Kidney epithelial cell (primary cell): ENCODE measurements at places on chromosomes 2 and 18.

GRCh38 chr2:238042090-238042489 lies 18.7 kb upstream of the SCLY start:
- DNase-seq = no peak

- DNase-seq = peak; percentile 68
Observed at GRCh38 chr2:31337860-31338259, 76.7 kb downstream of the XDH start.

DNA sequence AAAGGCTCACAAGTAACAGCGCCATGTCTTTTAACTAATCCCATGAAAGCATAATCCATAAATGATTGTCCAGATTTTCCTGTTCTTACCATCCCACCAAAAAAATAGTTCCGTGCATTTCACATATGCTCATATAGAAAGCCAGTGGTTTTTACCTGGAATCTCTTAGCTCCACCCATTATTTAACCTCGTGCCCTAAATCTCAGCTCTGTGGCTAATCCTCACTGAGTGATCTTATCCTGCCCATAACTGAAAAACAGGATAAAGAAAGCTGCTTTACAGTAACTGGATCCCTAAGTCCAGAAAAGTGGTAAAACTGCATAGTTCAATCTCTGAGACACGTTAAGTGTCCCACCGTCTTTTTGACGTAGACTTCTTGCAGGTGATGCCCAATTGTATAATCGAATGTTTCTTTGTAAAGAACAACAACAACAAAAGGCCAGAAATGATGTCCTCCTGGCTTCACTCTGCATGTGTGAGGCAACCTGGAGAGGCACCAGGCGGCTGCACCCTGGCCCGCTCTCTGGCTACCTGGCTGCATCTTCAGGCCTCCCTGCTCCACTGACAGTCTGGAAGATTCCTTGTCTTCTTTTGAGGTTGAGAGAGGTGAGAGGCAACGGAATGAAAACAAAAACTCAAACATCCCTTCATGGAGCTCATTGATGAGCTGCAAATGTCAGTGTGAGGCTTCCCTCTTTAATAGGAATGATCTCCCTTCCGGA lies 38.6 kb downstream of the FEZ2 start:
- DNase-seq = no peak

DNA sequence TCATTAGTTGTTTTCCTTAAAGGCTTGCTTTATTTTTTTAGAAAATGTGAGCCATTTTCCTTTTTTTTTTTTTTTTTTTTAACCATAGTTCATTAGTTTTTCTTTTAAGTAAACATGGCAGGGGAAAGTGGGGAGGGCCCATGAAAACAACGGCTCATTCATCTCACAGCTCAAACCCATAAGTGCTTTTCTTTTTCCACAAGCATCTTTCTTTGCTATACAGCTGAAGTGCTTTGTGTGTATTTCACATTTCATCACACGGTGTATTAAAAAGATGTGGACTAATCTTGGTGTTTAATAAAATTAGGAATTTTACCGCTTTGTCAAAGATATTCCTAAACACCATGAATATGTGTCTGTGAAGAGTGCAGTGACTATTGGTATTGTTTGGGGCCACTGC lies 41.6 kb downstream of the RHBDD1 start:
- DNase-seq = no peak

DNA sequence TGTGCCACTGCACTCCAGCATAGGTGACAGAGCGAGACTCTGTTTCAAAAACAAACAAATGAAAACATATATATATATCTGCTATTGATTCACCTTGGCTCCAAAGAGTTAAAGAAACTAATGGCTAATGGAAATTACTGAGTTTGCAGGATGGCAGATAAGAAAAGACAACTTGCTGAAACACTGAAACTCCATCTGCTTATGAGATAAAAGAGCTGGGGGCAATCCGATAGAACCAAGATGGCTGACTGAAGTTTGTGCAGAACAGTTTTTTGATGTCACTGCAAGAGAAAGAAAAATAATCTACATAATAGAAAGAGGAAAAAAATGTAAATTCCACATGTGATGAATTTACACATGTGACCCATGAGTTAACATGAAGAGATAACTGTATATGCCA lies 88.2 kb downstream of the LRATD1 start:
- DNase-seq = no peak

DNA sequence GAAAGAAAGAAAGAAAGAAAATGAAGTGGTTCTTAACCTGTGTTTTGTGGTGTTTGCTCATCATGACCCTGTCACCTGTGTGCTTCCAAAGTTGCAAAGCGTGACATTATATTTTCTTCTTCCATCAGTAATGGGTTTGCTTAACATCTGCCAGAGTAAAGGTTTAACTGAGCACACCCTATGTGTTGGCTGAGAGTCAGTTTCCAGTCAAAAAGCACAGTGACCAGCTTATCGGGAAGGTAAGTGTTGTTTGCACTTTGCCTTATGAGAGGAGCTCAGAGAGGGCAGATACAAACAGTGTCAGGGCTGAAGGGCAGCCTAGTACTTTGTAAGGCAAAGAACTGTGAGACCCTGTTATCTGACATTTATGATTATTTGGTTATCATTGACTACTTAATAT lies 406.2 kb upstream of the CWC22 start:
- no peak for DNase-seq

DNA sequence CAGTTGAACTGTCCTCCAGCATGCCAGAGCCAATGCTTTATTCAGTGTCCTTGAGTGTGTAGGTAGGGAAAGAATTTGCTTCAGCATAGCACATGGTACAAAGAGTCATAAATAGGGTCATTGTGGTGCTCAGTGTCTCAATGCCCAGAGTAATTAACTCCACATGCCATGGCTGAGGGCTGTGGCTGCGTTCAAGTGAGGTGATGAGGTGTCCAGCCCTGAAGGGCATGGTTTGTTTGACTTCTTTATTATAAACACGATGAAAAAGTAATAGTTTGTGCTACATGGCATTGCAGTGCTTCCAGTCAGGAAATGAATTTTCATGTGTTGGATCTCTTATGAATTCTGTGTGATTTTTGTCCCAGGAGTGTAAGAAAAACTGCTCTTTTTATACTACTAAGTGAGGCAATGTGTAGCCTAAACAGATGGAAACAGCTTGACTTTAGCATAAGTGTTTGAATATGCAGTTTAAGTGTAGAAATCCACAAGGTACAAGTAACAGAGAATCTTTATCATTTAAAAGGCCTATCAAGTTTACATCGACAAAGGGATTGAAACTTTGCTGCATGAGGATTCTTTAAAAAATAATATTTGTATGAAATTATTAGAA lies 507.9 kb upstream of the CDH2 start:
- no peak for DNase-seq

DNA sequence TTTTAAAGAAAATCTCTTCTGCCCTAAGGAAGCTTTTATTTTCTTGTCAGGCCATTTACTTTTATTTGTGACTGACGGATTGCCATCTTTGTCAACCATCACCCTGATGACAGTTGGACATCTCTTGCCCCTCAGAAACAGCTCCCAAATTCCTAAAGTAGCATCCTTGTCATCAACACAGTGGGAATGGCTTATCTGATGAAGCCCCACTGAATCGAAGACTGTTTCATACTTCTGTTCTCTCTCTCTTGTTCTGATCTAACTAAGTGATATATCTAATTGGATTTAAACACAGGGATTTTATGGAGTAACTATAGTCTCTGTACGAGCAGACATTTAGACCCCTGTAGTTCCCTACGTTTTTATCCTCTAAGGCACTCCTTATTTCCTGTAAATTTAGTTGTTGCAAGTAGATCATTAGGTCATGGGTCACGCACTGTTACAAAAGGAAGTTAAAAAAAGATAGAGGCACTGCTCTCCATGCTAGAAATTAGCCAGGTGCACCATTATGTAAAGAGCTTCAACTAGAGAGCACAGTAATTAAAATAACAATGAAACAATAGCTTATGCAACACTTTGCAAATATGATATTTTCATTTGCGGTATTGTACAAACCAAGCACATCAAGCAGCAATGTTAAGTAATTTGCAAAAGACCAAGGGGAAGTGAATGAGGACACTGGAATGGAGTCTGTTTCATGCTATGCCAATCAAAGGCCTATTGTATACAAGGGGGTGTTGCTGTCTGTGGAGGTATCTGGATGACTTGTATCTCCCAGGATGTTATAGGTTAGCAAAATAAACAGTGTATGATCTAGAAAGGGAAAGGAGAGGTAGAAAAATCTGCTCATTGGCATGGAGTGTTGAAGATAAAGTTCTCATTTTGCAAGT lies 284.7 kb downstream of the LRRTM1 start:
- DNase-seq = no peak

GRCh38 chr2:215517391-215517790 lies 81.5 kb upstream of the FN1 start:
- DNase-seq = no peak

DNA sequence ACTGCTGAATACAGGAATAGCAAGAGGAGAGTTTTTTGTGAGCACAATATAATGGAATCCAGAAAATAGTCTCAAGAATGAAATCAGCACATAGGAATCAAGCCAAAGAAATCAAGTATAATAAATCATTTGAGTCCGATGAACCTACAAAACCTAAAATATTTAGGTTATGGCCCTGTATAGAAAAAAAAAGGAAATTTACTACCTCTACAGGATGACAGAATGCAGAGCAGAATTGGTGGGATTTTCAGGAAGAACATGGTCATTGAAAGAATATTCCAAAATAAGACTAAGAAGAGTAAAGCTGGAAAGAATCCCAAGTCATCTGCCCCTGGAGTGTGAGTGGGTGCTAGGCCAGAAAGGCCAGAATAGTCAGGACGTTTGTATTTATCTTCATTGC lies 1041.2 kb upstream of the CDH2 start:
- DNase-seq = no peak

DNA sequence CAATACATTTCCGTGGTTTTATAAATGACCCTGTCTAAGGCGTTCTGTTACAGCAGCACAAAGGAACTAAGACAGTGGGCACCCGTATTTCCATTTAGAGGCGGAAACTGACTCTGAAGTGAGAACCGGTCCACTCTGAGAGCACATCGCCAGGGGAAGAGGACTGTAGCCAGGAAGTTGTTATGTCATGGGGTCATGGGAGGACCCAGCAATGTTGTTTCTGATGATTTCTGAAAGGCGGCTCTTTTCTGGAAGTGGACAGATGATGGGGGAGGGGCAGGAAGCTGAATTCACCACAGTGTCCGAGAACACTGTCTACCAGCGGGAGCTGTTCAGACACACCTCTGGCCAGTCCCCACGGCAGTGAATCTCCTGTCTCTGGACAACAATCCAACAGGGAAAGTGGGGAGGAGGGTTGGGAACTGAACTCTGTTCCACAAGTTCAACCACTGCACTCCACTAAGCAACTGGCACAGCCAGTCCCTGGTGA lies 2.1 kb upstream of the LRRFIP1 start:
- no peak for DNase-seq

- DNase-seq = no peak
Observed at GRCh38 chr2:232588680-232589585, 38.4 kb downstream of the EIF4E2 start.

- DNase-seq = peak; percentile 48
Observed at GRCh38 chr2:38148501-38148900, 72.5 kb upstream of the CYP1B1 start.

DNA sequence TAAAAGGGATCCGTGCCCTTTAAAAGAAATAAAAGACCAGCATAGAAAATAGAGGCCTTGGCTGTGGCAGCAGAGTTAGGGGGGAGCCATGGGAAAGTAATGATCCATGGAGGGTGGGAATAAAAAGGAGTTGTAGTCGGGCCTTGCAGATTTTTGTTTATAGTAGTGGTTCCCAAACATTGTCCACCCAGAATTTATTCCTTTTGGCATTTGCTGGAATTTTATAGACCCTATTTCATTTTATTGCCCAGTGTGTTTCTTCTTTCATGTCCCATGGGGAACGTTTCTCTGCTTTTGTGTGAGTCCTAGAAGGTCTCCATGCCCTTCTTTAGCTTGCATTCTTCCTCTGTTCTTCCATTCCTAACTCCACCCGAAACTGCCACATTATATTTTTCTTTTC lies 222.2 kb downstream of the LTBP1 start:
- DNase-seq = no peak

DNA sequence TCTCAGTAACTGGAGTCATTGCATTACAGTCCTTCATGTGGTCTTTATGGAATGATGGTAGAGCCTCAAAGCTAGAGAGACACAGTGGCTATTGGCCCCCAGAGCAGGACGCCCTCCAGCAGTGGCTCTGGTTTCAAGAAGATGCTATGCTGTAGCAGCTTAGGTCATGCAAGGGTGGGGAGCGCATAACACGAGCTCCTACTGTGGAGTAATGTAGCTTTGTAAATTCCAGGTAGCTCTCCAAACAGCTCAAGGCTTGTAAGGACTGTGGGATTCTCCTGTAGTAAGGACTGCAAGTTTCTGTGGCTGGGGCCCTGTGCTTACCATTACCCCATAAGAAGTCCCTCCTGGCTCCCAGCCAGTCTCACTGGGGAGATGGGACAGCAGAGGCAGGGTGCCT lies 15.6 kb downstream of the APLF start:
- DNase-seq = no peak

DNA sequence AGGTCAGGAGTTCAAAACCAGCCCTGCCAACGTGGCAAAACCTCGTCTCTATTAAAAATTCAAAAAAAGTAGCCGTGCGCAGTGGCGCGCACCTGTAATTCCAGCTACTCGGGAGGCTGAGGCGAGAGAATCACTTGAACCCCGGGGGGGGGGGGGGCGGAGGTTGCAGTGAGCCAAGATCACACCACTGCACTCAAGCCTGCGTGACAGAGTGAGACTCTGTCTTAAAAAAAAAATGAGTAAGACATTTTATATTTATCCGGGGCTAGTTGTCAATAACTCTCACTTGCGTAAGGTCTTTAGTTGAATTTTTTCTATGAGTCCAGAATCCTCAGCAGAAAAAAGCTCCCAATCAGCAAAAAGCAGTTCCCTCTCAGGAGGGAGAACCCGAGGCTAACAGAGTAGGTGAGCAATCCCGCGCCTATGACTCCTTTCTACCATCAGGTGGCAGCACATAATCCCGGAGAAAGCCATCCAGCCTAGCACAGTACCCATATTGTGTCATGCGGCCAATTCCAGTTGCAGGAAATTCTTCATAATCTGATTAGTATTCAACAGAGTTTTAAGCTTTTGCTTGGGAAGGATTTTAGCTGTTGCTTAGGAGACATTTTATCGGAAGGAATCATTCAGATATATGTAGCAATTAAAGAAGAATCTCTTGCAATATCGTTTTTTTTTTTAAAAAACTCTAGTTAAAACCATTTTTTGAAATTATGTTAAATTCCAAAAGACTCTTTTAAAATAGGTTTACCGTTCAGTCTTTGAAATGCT lies 11.9 kb upstream of the CRYGA start:
- peak; percentile 38 for DNase-seq

DNA sequence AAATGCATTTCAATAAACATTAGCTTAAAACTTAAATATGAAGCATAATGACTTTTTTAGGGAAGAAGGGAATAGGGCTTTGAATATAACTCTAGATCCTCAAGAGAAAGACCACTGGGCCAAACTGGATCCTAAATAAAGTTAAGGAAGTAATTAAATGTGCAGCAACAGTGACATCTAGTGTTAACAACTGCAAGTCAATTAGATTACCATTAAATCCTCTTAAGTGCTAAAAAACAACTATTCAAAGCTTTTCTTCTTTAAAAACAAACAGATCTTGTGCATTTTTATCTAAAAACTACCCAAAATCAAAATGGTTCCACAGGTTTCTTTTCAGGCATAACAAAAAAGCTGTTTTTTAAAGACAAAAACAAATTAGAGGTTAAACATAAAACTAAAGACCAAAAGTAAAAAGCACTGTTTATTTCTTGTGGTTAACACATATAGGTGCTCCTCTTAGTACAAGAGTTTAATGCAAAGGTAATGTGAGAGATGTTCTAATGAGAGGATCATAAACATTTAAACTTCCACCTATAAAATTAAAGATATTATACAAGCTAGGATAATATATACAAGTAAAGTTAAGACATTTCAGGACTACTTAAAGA lies 111.4 kb downstream of the THADA start:
- DNase-seq = peak; percentile 53

- peak; percentile 29 for DNase-seq
Observed at GRCh38 chr2:57180042-57180567, 866.5 kb upstream of the VRK2 start.
